ENCODE measurements at places on chromosomes 1 and 21. TPM values are rescaled to one million over a fixed set of nuclear protein-coding genes. Genes with fewer than 3 reads are reported as not detected.

DNA sequence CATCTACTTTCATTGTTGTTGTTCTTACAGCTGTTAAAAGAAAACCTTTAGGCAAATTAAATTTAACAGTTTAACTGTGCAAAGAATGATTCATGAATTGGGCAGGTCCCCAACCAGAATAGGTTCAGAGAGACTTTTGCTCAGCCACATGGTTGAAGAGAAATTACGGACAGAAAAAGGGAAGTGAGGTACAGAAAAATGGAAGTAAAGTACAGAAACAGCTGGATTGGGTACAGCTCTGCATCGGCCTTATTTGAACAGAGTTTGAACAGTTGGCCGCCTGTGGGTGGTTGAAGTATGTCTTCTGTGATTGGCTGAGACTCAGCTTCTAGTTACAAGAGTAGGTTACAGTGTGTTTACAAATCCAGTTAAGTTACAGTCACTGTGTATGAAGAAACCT, 210.1 kb downstream of the FGGY start:
- DNase-seq: no peak

DNA sequence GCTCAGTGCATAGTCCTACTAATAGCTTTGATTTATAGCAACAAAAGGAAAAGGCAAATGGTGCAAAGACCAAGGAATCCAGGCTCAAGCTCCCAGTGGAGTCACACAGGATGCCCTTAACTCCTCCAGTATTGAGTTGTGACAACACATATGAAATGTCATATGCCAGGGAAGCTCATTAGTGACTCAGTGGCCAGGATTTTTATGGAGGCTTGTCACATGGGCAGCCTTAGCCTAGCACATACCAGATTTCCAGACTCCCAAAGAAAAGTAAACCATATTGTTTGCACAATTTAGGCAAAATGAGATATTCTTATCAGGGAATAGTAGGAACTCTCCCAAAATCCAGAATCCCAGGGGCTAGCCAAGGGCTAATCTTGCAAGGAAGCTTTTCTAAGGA, 129.2 kb downstream of the MAGI3 start:
- DNase-seq: no peak

- no peak for DNase-seq
These were observed 31.6 kb upstream of the ABCB10 start for GRCh38 chr1:229590119-229590518.

- DNase-seq: no peak
These were observed 9.2 kb downstream of the CLDN8 start for GRCh38 chr21:30206551-30207251.

- no peak for DNase-seq
These were observed 47.1 kb downstream of the PRDM16 start for GRCh38 chr1:3116150-3116510.

DNA sequence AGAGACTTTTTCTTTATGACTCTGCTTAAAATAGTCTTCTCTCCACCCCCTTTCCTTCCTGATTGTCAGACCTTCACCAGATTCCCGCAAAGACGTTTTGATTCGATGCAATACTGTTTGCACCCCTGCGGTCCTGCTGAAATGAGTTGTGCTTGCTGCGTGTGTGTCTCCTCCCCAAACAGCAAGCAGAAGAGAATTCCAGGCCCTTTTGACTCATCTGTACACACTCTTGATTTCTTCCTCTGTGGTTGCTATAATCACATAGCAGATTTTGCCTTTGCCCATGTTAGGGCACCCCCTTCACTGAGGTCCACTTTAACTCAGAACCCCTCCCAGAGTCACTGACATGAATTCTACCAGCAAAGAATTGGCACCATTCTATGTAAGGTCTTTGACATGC, 136.5 kb downstream of the ZZZ3 start:
- DNase-seq: no peak

DNA sequence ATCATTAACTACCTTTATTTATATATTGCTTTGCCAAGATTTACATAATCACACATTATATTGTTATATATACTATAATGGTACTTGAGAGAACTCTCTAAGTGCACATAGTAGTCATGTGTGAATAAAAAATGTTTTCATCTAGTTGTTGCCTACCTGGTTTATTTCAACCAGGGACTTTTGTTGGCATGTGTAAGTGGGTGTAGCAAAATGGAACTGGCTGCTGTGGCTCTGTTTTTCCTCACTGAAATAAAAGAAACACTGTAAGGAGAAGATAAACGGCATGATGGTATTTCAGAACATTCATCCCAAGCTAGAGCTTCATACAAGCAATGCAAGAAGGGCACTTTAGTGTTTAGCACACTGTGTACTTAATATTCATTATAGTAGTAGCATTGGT, 14.9 kb downstream of the RBBP4 start:
- DNase-seq: no peak

DNA sequence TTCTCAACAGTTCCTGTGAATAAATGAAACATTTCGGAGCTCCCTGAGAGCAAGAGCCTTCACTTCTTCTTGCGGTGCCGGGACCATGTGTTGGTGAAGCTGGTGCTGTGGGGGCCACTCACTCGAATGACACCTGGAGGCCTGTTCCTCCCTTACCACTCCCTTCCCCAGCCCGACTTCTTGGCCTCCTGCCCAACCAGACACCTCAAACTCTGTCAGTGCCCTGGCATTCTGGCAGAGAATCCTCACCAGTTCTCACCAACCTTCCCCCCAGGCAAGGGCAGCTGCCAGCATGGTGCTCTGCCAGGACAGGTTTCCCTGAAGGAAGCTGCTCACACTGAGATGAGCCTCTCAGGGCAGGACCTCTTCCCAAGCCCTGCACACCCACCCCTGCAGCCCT, 68.3 kb downstream of the MPZL1 start:
- no peak for DNase-seq

- DNase-seq: no peak
These were observed 717.9 kb downstream of the AMY1C start for GRCh38 chr1:104467590-104467989.

DNA sequence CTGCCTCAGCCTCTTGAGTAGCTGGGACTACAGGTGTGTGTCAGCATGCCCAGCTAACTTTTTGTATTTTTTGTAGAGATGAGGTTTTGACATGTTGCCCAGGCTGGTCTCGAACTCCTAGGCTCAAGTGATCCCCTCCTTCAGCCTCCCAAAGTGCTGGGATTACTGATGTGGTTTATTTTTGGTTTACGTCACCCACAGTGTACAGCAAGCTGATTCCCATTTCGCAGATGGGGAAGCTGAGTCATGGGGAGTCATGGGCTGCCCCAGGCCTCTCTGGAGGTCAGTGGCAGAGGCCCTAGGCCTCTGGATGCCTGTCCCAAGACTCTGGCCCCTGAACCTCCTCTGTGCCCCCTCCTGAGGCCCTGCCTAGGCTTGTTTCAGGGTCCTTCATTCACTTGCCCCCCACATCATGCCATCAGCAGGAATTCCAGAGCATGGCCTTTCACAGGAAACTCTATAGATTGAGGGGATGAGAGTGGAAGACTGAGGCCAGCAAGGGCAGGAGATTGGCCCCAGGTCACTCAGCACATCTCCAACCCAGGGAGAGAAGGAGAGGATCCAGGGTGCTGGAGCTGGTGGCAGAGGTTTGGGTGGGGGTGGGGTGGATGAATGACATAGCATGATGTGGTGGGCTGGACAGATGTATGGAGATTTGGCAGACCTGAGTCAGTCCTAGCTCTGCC, 266.0 kb downstream of the PTPRU start:
- no peak for DNase-seq

KLHDC9 gene
- total RNA-seq: 21.8 TPM

Data from spinal cord (tissue), 10 donors.